ENCODE measurements at places on chromosomes 2 and 18. TPM values are rescaled to one million over a fixed set of nuclear protein-coding genes. Genes with fewer than 3 reads are reported as not detected.

The SULT1C2 gene
- 0.28 TPM for total RNA-seq

The RND3 gene
- total RNA-seq, result 124 TPM

DNA sequence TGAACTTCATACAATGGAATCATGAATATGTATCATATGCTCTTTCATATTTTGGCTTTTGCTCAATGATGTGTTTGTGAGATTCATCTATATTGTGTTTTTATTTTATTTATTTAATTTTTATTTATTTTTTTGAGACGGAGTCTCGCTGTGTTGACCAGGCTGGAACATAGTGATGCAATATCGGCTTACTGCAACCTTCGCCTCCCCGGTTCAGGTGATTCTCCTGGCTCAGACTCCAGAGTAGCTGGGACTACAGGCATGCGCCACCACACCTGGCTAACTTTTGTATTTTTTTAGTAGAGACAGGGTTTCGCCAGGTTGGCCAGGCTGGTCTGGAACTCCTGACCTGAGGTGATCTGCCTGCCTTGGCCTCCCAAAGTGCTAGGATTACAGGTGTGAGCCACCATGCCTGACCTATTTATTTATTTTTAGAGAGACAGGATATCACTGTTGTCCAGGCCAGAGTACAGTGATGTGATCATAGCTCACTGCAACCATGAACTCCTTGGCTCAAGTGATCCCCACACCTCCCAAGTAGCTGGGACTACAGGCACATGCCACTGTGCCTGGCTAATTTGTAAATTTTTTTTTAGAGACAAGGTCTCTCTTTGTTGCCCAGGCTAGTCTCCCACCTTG, 74.5 kb downstream of the TET3 start:
- DNase-seq, result no peak

- DNase-seq, result peak; percentile 90
These were observed 98.7 kb downstream of the COL6A3 start for GRCh38 chr2:237315170-237315828.

The DES gene
- 0.70 TPM for total RNA-seq

The ACMSD gene
- total RNA-seq, result not detected

The NPHP1 gene
- total RNA-seq, result 3.3 TPM

The ST6GAL2 gene
- 319 TPM for total RNA-seq

GRCh38 chr18:41872206-41872605, 82.8 kb upstream of the PIK3C3 start:
- DNase-seq, result no peak

GRCh38 chr2:148754864-148755263, 110.3 kb downstream of the EPC2 start:
- no peak for DNase-seq

DNA sequence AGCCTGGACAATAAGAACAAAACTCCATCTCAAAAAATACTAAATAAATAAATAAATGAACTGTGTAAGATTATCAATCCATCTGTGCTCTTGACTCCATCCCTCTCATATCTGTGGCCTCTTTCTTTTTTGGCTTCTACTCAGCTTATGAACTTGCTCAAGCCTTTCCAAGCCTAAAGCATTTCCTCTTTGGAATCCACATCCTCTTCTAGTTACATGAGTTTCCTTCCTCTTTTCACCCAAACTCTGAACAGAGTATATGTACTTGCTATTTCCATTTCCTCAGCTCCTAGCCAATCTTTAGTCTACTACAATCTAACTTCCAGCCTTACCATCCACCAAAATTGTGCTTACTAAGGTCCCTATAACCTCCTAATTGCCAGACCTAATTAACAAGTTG, 2.5 kb upstream of the DNAJC10 start:
- no peak for DNase-seq

DNA sequence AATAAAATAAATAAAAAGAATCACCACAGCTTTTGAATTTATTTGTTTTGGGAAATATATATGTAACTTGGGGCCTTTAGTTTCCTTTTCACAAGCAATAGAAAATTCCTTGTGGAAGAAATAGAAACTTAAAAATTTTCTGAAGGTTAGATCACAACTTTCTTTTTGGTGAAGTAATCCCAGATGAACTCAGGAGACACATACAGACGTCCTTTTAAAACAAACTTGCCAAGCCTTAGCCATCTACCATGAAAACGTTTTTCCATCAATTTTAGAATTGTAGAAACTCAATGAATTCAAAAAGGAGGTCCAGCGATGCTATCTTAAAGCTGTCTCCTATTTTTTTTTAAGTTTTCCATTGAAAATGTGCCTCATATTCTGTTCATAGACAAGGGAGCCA, 225.6 kb downstream of the ASXL3 start:
- DNase-seq, result no peak

DNA sequence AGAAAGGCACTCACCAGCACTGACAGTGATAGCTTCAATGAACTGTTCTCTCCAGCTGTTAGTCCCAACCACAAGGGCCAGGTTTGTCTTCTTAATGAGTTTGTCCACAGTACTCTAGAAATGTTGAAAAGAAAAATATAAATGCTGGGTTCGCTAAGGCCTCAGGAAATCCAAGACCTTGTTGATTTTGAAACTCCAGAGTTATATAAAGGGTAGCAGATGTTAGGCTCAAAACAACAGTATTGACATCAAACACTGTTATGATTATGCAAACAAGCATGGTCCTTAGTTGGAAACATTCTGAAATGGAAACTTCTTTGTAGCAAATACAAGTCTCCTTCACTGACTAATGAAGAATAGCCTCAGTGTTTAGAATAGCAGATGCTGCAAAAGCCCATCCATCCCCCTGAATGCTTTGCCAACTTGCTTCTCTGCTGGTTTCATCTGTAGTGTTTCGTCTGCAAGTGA, 291.1 kb downstream of the SLC8A1 start:
- no peak for DNase-seq

The SLC14A1 gene
- total RNA-seq, result not detected

The TFCP2L1 gene
- not detected for total RNA-seq

DNA sequence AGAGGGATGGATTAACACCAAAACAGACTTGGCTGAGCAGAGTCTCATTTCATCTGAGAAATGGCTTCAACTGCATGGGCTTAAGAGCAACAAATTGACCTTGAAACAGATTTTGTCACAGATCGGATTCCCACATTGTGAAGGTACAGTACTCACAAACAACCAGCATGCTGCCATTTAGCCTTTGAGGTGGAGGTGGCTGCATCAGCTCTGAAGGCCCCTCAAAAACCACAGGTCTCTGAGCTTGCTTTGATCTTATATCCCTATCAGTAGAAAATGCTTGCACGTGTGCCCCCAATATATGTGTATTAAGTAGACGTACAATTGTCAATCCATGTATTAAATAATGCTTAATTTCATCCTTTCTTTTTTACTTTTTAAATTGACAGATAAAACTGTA, 6.2 kb downstream of the VWA3B start:
- no peak for DNase-seq

- DNase-seq, result no peak
These were observed 1.4 kb downstream of the MBD2 start for GRCh38 chr18:54222922-54223567.

The CNGA3 gene
- total RNA-seq, result not detected

DNA sequence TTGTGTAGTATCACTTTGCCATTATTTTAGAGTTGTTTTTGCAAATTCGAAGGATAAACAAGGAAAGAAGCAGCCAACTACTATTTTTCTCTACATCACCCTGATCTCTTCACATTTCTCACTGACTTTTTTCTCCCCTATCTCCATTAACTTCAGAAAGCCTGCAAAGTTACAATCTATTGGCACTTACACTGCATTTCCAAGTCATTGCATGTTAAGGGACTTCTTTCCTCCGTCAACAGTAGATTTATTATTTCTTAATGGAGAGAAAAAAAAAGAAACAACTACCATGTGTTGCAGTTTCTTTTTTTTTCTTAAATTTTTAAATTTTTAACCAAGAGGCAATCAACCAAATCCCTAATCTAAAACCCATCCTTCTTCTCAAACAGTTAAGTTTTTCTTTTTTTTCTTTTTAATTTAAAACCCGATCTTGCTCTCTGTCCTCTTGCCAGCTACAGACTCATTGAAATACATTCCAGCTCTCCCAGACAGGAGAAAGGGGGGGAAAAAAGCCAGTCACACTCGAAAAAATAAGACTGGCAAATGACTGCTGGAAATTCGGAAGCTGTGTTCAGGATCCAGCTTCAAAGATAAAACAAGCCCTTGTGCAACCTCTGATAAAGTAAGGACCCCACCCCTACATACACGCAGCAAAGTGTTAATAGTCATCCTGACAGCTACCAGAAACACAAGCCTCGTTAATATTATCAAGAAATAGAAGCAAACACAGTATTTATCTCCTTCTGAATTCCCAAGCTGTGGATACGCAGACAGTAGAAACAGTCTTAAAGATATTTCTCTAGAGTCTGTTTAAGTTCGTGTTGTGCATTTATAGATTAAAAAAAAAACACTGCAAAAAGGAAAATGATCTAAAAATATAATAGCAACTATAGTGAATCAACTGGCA, 1.3 kb downstream of the LRRTM4 start:
- no peak for DNase-seq

The IL18RAP gene
- total RNA-seq, result not detected

- no peak for DNase-seq
These were observed 220.8 kb upstream of the UBE2E3 start for GRCh38 chr2:180759631-180760030.

The THSD7B gene
- not detected for total RNA-seq

The CDCA7 gene
- total RNA-seq, result 5.9 TPM

The TEKT4 gene
- not detected for total RNA-seq

DNA sequence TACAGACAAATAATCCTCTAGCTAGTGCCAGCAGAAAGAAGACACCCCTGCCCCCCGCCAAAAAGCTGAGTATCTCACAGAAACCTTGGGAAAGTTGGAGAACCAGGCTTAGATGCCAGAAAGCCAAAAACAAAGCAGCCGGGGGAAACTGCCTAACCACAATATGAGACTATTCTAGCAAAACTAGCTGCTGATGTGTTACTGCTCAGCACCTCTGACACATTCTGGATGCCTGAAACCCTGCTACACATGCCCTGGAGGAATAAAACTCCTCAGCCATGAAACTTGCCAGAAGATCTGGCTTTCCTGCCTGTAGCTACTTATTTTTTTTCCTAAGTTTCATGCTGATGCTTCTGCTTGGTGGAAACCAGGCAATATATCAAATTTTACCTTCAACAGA, 122.7 kb upstream of the GCFC2 start:
- no peak for DNase-seq

The UBXN4 gene
- 76.4 TPM for total RNA-seq
